KG1 (cell line): ENCODE measurements at places on chromosomes 2 and 18.
A peak's percentile ranks its signal among the peaks of the same experiment; 100 is the strongest.

- no peak for DNase-seq
Observed at GRCh38 chr18:44781886-44782285, 101.2 kb downstream of the SETBP1 start.

DNA sequence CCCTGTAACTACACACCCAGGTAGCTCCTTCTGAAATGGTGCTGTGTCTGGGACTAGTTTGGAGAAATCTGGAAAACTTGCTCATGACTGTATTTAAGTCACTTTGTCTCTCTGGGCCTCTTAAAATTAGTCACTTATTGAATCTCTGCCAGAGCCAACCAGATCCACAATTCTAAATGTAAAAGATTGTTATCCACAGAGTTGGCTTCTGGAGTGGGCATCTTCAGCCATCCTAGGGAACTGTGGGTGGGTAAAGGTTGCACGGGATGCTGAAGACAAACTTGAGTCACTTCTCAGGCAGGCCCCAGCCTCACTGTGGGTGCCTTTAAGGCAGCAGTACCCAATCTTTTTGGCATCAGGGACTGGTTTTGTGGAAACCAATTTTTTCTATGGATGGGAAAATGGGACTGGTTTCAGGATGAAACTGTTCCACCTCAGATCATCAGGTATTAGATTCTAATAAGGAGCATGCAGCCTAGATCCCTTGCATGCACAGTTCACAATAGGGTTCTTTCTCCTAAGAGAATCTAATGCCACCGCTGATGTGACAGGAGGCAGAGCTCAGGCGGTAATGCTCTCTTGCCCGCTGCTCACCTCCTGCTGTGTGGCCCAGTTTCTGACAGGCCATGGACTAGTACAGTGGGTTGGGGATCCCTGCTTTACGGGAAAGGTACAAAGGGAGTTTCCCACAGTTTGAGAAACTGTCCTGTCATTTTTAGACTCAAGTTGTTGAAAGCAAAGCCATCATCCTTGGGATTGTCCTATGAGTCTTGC, 98.3 kb upstream of the SPRED2 start:
- no peak for DNase-seq

DNA sequence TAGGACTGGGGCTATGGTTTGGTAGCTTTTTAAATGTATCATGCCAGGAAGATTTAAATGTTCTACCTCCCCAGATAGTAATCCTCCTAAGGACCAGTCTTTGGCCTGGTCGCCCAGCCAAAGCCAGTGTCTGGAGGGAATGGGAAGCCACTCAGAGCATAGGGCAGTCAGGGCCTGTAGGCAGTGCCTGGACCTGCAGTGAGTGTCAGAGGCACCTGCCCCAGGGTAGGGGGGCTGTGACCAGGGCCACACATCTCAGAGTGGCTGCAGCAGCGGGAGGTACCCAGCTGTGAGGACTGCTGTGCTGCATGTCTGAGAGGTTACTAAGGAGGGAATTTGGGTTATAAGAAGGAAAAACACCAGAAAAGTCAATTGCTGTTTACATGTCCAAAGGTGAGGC, 57.7 kb downstream of the MYT1L start:
- DNase-seq, result no peak

- DNase-seq, result no peak
Observed at GRCh38 chr2:177314194-177314593, 49.7 kb upstream of the NFE2L2 start.

- no peak for DNase-seq
Observed at GRCh38 chr18:13280070-13280795, 61.7 kb downstream of the LDLRAD4 start.

DNA sequence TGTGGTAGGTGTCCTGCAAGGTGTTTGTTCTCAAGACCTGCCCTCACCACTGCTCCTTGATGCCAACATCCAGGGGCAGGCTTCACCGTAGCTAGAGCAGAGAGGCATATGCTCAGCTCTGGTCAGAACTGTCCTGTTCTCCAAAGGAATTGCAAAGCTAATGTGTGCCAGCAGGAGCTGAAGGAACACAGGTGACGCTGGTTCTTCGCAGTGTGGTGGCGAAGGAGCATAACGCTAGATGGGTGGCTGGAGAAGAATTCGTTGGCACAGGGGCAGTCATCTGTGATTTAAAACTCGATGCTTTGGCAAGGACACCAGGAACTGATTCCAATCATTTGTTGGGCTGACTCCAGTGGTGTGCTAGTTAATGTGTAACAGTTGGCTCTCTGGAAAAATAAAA, 11.4 kb upstream of the PER2 start:
- no peak for DNase-seq

DNA sequence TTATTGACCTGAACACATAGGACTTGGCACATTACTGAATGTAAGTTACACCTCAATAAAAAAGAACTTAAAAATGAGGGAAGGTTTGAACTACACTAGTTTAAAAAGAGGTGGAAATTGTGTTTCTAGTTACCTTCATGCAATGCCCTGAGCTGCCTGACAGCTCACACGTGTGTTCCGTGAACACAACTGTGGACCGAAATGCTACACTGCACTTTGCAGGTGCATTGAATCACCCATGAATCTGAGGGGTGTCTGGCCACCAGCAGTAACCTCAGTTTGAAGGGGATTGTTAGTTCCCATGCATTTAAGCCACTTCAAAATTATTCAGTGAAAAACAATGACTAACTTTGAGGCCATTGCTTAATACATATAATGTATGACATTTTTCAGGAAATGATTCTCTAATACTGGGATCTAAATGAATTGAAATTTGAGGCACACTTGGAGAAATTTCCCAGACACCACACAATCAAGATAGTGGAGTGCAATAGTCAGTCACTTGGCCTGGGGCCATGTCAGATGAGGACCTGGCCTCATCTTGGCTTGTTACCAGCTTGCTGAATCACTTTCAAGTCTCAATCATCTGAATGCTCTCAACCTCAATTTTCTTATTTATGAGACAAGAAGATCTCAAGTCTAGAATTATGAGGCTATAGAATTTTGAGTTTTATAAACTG, 59.3 kb downstream of the MYL12B start:
- no peak for DNase-seq

DNA sequence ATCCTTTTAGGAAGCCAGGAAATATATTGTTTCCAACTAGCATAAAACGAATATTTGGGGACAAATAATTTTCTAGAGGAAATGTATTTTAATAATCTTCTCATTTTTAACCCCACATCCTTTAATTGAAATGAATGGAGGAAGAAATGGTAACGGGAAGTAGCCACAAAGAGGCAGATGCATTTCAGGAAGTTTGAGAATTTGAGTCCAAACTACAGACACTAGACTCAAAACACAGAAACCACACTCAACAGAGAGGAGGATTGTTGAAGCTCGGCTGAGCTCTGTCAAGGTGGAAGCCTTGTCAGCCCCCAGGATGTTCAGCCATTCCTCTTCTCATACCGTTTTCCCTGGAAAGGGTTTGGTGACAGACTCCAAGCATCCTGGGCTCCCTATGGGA, 288.5 kb downstream of the NAPG start:
- no peak for DNase-seq

- DNase-seq, result no peak
Observed at GRCh38 chr2:27622921-27623384, 5.9 kb downstream of the CCDC121 start.

DNA sequence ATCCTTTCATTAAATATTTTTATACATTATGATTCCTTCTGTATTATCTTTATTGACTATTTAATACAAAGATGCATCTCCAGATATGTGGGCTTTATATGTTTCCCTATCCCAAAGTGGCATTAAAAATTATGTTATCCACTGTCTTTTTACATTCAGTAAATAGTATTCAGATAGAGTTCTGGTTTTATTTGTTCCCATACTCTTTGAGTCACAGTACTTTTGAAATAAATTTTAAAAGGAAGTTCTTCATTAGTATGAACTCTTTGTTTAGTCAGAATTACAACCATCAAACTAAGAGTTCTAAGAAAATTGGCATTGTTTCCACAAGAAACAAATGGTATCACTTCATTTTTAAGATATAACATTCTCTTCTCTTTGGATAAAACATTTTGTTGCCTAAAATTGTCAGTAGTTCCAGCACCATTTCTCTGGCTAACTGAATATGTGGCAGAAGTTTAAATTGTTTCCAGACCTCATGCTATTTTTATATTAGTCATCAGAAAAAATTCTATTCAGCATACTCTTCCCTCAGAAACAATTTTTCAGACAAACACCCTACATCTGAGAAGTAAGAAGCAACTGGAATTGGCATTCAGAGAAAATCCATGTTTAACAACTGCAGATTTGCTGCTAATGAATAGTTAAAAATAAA, 88.5 kb upstream of the COL5A2 start:
- DNase-seq, result no peak

DNA sequence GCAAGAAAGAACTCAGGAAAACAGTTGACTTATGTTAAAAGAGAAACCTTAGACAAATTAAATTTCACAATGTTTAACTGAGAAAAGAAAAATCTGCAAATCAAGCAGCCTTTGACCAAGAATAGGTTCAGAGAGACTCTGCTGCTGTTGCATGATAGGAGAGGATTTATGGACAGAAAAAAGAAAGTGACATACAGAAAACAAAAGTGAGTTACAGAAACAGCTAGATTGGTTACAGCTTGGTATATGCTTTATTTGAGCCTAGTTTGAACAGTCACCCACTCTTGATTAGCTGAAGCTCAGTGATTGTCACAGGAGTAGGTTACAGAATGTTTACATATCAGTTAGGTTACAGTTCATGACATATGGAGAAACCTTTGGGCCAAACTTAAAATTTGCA, 258.2 kb upstream of the SPOPL start:
- no peak for DNase-seq

DNA sequence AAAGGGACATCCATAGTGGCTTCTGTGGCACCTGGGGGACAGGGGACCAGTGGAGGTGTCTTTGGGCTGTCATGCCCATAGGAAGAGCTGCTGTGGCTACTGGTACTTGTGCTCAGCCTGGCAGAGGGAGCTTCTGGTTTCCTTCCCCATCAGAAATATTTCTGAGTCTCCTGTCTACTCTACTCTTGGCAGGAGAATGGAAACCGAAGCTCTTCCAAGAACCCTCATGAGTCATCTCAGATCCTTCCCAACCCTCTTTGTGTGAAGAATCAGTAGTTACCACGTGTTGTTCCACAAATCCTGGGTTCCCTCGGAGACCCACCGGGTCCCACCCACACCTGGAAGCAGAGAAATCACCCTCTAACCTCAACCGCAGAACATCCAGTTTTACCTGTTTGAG, 234.9 kb downstream of the FHOD3 start:
- DNase-seq, result no peak

DNA sequence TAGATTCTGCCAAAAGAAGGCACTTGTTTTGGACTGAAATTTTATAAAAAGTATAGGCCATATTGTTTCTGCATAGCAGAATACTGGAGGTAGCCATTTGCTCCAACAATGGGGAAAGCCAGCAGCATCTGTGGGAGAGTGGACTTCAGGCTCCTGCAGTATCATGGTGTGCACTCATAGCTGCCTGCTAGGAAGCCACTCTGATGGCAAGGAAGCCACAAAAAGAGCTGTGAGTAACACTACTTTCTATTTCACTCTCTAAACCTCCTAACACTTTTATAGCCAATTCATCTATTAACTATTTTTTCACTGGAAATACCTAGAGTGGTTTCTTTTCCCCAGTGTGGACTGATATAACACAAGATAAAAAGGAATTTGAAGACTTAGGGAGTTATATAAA, 144.4 kb upstream of the KCNJ3 start:
- DNase-seq, result no peak

- no peak for DNase-seq
Observed at GRCh38 chr18:35415511-35416073, 38.5 kb upstream of the ZNF396 start.

DNA sequence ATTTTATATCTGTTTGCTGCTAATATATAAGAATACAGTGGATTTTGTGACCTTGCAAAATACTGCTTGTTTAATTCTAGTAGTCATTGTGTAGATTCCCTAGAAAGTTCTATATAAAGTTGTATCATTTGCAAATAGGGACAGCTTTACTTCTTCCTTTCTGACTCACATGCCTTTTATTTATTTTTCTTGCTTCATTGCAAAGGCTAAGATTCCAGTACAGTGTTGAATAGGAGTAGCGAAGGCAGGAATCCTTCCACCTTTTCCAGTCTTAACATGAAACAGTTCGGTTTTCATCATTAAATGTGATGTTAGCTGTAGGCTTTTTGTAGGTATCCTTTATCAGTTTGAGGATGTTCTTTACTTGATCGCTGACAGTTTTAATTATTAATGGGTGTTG, 58.1 kb downstream of the DGKD start:
- no peak for DNase-seq

DNA sequence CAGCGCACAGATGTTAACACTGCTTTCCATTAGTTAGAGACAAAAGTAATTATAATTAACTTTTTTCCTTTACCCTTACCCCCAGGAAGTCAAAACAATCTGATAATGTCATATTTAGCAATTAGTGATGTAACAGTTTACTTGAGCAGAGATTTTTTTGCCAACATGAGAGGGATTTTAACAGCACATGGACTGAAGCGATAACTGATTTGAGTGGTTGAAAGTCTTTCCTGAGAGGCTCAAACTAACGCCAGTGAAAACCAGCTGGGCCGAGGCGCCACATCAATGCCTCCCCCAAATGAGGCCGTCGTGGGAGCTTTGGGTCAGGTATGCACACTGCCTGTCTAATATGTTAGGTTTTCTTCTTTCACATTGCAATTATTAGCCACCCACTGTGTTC, 469.9 kb upstream of the SMIM21 start:
- DNase-seq, result no peak

DNA sequence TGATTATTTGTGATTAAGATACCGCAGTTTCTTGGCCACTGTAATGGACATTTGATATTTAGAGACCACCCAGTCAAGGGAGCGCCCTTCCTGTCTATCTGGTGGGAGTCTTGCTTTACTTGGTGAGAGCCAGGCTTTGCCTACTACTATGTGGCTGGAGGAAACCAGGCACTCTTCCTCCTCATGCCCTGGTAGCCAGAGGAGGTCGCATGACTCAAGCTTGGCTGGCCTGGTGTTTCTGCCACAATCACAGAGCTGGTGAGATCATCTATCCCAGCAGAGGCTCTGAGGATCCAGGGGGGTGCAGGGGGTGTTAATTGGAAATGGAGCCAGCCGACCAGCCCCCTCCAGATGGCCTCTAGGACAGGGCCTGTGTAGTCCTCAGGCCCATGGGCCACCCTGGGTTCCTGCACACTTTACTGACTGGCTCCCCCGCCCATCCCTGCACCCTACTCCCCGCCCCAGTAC, 46.8 kb upstream of the BIN1 start:
- no peak for DNase-seq

- DNase-seq, result no peak
Observed at GRCh38 chr2:25340181-25340921, 1.4 kb downstream of the DNMT3A start.

GRCh38 chr2:15302154-15302553, 259.0 kb downstream of the NBAS start:
- no peak for DNase-seq

DNA sequence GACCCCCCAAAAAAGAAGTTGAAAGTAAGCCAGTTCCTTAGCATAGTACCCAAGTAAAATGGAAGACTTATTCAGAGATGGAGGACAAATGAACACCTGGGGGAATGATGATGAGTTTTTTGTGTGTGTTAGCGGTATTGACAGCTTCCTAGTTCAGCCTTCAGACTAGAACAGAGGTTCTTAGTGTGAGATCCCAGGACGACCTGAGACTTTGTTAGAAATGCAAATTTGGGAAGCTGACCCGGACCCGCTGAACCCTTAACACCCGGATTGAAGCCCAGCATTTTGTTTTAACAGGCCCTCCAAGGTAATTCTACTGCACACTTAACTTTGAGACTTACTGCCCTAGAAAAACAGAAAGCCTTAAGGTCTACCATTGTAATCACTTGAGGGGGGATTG, 20.3 kb downstream of the SPOPL start:
- no peak for DNase-seq

- peak; percentile 39 for DNase-seq
Observed at GRCh38 chr2:152740743-152741328, 22.4 kb downstream of the ARL6IP6 start.
